ENCODE measurements at places on chromosomes 12 and 14.
A peak's percentile ranks its signal among the peaks of the same experiment; 100 is the strongest.

DNA sequence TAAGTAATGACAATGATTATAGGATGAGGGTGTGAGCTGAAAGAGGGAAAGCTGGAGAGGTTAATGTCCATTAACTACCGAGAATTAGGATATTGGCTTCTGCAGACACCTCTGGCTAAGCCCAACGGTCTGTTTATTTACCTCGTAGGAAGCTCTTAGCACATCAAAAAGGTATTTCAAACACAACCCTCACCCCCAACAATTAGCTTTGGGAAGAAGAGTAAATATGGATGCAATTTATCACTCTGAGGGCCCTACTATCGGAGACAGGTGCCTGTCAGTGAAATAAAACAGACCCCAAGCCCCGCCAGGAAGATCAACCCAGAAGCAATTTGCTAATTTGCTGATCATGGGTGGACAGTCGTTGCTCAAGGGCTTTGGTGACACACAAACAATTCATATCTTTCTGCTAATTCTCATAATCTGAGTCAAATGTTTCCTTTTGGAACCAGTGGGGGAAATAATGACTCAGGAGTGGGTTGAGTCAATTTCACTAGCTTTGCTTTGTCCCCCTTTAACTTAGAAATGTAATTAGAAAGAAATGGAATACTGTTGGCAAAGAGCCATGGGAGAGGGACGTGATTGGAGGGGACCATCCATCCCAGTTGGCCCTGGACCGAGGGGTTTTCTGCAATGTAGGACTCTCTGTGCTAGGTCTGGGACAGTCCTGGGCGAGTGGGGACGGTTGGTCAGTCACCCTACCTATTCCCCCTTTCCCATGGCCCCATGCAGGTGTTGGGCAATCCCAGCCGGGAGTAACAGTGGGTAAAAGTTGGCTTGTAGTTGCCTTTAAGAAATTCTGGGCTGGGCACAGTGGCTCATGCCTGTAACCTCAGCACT lies 99.1 kb upstream of the MED13L start:
- no peak for DNase-seq

GRCh38 chr14:94850309-94851211 lies 80.6 kb upstream of the GSC start:
- no peak for DNase-seq

- DNase-seq, result no peak
Observed at GRCh38 chr14:74985028-74985310, 17.8 kb upstream of the EIF2B2 start.

DNA sequence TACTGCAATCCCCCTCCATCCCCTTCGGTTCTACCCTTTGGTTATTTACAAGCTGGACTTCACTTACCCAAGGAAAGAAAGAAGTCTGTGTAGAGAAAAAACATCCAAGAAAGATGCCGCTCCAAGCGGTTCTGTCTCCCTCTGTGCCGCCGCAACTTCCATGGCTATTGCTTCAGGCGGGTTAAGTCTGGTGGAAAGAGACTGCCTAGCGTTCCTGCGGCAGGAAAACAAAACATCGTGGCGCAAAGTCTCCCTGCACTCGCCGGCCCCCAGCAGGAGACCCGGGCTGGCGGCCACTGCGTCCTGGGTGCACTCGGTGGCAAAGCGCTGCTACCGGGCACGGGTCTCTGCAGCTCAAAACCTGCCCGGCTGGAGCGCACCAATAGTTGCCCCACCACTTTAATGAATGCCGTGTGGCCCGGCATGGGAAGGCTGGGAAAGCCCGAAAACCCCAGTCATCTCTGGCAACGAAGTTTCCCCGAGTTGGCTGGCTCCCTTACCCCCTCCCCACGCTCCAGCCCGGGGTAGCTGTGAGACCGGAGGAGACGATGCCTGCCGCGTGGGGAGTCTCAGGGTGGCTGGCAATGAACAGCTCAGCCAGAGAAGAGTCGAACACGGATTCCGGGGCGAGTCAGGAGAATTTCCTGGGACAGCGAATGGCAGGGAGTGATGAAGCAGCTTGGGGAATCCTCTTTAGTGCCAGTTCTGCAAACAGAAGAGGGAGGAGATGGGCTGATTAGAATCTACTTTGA lies 3.5 kb upstream of the KCNK10 start:
- DNase-seq, result no peak

GRCh38 chr12:116194935-116195431 lies 82.5 kb downstream of the MED13L start:
- no peak for DNase-seq

- no peak for DNase-seq
Observed at GRCh38 chr14:37848985-37849621, 253.7 kb downstream of the TTC6 start.

DNA sequence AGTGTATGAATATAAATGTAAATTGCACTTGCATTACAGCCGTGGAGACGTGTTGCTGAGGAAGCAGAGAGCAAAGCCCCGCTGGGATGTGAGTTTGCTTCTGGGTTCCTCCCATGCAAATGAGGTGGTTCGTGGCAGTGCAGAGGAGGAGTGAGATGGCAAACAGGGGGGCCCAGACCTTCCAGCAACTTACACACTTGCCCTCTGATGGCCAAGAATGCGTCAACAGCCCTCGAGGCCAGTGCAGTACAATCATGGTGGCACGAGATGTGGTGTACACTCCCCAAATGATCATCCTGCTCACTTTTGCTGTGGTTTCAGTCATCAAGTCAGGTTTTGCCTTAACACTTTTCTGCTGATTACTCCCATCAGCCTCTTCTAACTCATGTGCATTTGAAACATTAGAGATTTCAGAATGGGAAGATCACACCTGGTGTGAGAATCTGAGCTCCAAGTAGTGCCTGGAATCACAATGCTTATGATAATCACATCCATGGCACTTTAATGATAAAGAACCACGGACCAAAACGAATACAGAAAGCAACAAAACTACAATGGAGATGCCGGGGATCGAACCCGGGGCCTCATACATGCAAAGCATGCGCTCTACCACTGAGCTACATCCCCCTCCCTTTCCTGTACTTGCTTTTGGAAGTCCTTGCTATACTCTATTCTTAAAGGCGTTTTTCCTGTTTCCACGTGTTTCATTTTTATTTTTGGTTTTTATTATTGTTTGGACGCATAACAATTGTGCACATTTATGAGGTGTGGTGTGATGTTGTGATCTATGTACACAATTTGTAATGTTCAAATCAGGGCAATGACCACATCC lies 7.0 kb upstream of the UBC start:
- no peak for DNase-seq

DNA sequence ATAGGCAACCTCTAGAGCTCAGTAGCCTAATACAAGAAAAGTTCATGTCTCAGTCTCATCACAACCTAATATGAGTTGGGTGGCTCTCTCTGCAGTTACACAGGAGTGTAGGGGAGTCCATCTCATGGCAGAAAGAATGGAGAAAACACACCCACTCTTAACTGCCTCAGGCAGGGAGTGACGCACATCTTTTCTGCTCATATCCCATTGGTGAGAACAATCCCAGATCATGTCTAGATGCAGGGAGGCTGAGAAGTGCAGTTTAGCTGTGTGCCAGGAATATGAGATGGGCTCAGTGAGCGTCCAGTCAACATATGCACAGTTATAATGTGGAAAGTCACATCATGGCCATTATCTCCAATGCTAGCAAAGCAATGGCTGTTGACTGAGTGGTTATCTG lies 59.3 kb upstream of the KCNA5 start:
- DNase-seq, result no peak

DNA sequence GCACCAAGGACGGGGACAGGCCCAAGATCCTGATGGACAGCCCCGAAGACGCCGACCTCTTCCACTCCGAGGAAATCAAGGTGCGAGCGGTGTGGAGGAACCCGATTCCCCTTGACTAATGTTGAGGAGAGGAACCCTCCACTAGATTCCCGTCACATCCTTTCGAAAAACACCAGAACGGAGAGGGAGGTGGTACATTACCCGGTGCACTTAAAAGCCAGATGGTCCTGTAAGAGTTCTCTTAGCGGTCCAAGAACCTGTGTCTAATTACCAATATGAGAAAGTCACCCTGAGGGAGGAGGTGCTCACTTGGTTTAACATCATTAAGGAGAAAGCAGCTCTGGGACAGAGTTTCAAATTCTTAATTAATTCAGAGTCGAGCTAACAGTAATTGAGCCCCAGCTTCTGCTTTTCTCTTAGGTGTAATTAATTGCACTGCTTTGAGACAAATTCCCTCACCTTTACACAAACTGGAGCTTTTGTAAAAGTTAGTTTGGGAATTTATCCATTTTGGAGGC lies 450 bp downstream of the PRKAB1 start:
- DNase-seq, result no peak

DNA sequence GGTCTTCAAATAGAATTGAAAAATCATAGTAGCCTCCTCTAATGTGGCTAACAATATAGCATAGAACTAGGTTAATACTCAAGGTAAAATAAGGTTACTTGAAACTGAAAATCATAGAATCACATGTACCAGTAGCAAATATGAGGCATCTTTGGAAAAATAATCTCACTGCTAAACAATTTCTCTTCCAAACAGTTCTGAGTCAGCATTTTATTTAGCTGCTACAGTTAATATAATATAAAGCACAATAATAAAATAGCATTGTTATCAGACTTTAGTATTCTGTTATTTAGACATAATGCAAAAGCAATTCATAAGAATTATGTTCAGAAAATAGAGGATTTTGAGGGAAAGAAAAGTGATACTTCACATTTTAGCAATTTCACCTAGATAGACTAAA lies 35.0 kb downstream of the ERO1A start:
- no peak for DNase-seq

DNA sequence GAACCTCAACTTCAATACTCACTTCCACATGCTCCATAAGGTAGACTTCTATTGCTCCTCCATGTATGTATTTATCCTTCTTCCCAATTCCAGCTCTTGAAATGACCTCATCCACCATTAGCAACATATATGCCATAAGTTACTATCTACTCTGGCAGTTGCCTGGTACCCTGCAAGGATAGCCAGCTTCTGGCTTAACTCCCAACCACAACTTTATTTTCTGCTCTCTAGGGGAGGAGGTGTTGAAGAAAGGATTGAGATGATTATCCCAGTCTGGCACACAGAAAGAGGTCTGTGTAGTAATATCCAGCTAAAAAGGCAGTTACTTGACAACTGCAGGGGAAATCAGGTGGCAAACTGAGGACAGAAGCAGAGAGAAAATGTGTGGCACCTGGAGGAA lies 71.5 kb upstream of the MDM1 start:
- no peak for DNase-seq

GRCh38 chr14:73027546-73027945 lies 640 bp upstream of the ZFYVE1 start:
- DNase-seq, result peak; percentile 64

DNA sequence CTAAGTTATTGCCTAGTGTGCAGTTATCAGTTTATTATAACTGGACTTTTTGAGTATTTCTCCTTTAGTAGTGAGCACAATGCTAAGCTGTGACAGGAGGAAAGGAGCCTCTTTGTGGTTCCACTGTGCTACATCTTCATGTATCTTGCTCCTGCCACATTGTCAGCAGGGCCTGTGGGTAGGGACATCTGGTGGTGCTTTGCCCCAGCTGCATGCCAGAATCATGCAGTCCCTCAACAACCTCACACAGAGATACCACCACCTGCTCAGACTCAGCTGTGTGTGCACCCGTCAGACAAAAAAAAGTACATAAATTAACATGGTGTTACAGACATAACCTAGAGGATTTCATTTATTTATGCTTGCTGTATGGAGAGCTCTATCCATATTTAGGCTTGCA lies 51.1 kb downstream of the MIS18BP1 start:
- no peak for DNase-seq

DNA sequence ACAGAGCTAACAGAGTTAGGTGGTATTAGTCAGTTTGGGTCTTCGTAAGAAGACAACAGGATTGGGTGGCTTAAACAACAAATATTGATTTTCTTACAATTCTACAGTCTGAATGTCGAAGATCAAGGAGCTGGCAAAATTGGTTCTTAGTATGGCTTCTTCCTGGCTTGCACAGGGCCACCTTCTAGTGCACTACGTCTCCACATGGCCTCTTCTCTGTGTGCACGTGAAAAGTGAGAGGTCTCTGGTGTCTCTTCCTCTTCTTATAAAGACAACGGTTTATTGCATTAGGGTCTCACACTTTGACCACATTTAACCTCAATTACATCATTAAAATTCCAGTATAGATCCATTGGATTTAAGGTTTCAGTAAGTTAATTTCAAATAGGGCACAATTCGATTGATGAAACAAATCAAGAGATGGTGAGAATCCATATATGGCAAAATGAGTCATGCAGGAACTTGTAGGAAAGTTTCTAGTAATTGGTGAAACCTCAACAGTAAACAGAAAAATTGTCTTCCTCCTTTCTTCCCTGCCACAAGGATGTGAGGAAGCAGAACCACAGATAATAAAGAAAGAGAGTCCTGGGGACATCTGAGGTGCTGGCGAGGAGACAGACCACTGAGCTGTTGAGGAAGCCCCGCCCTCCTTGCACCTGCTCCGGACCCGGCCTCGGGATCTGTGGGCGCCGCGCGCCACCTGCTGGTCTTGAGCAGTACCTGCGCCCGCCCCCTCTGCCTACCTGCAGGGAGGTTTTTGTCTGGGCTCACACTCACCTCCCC lies 846.7 kb downstream of the TMEM121 start:
- peak; percentile 0 for DNase-seq

DNA sequence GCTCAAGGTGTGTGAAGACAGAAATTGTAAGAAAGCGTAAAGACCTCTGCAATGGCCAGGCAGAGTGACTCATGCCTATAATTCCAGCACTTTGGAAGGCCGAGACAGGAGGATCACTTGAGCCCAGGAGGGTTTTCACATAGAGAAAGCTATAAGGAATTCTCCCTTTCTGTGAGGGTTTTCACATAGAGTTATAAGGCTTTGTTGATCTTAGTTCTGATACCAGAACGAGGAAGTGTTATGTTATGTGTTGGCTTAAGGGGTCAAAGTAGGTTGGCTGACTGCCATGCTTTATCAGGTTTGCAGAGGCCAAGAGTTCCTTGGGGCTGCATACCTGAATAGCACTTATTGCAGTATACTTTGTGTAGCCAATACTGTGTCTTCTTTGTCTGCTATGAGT lies 139.1 kb downstream of the ERC1 start:
- no peak for DNase-seq

GRCh38 chr12:22672951-22673350 lies 48.0 kb downstream of the ETNK1 start:
- DNase-seq, result no peak

GRCh38 chr14:90853116-90853515 lies 36.9 kb upstream of the TTC7B start:
- no peak for DNase-seq

DNA sequence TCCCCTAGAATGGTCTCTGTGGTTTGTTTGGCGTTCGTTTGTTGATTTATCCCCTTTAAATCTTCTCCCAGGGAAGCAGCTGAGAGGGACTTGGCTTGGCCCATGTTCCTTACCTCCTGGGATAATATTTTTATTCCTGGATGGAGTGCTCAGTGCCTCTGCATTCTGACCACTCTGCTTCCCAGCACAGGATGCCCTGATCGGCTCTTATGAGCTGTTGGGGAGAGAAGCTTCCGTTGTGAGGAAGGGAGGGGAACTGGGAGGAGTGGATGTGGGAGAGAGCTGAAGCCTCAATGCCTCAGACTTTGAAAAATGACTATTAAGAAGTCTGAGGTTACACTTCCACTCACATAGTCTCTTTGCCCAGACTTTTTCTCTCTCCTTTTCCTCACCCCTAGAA lies 114.8 kb downstream of the SMOC1 start:
- DNase-seq, result no peak
